T47D (cell line): ENCODE measurements at places on chromosomes 7 and 10.

GRCh38 chr7:135001390-135002165 is 15.3 kb downstream of the AGBL3 start:
- DNase-seq: no peak

DNA sequence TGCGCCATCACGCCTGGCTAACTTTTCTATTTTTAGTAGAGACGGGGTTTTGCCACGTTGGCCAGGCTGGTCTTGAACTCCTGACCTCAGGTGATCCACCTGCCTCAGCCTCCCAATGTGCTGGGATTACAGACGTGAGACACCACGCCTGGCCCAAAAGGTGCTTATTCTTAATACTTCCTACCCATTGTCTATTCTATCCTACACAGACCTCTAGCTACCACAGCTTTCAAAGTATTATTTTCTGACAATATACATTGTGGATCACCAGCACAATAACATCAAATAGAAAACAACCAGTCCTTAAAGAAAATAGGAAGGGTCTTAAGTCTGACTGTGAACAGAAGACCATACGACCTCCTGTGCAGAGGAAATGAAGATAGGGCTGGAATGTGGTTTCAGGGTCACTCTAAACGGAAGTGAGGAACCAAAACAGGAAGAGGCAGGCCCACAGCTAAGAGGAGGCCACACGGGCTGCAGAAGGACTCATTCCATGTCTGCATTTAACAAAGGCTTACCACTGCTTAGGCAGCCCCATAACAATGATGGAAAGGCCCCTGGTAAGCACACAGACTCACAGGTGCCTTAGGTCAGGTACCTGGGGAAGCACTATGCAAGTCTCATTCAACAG is 115.2 kb downstream of the ZFAND4 start:
- no peak for DNase-seq

GRCh38 chr7:131363719-131364118 is 36.0 kb downstream of the MKLN1 start:
- no peak for DNase-seq

DNA sequence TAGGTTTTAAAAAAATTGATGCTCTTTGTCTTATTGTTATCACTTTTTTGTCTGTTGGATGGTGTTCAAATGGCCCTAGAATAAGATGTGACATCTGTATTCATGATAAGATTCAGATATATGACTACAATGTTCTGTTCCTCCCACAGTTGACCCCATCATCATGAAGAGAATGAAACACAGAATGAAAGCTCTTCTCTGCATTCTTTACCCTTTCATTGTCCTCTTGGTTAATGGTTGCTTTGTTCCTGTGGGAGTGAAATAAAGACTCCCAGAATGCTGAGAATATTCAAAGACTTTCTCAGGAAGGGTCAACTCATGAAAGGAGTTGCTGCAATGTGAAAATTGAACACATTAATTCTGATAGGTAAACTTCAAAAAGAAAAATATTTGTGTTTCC is 1015.8 kb downstream of the SORCS3 start:
- no peak for DNase-seq

GRCh38 chr10:63123727-63124362 is 9.3 kb upstream of the NRBF2 start:
- no peak for DNase-seq

GRCh38 chr10:88521791-88522190 is 61.3 kb downstream of the RNLS start:
- DNase-seq: no peak

DNA sequence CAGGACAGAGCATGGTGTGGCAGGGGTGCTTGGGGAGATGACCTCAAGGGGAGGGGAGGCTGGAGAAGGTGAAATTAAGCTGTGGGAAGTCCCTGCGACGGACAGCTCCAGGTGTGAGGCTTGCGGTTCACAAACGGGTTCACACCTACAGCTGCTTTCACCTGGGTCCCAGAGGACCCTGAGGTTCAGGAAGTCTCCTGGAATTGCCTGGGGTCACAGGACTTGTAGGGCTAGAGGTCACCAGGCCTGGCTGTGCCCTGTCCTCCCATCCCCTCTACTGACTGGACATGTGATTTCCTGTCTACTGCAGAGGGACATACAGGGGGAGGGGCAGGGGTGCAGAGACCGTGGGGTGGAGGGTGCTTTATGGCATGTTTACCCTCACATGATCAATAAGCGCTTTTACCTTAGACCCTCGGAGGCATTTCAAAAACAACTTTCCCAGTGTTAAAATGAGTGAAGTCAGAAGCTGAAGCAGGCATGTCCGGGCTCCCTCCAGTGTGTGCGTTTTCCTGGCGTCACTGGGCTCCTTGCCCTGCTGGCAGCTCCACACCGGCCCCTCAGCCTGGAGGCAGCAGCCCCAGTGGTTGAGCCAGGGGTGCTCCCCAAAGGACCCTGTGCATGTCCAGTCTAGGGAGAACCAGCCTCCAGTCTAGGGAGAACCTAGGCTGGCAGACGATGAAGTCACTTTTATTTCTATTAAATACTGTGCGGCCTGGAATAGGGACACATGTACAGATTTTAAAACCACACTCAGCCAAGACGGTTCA is 66.6 kb upstream of the IGFBP3 start:
- DNase-seq: no peak

- DNase-seq: no peak
These were observed 8.6 kb upstream of the UPF2 start for GRCh38 chr10:12051241-12051640.

- no peak for DNase-seq
These were observed 124.8 kb downstream of the KIAA1217 start for GRCh38 chr10:24333736-24334135.

DNA sequence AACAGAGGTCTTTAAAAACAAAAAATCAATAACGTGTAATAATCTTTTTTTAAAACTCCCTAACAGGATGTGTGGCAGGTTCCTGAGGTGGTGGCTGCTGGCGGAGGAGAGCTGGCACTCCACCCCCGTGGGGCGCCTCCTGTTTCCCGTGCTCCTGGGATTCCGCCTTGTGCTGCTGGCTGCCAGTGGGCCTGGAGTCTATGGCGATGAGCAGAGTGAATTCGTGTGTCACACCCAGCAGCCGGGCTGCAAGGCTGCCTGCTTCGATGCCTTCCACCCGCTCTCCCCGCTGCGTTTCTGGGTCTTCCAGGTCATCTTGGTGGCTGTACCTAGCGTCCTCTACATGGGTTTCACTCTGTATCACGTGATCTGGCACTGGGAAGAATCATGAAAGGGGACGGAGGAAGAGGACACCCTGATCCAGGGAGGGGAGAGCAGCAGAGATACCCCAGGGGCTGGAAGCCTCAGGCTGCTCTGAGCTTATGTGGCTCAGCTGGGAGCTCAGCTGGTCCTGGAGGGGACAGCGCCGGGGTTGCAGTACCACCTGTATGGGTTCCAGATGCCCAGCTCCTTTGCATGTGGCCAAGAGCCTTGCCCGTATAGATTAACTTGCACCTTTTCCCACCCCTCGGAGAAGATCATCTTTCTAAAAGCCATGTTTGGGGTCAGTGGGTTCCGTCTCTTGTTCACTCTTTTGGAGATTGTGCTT is 16.7 kb upstream of the AZGP1 start:
- DNase-seq: no peak

GRCh38 chr7:4774658-4775249 is 669 bp upstream of the AP5Z1 start:
- peak; percentile 81 for DNase-seq

- no peak for DNase-seq
These were observed 994.9 kb downstream of the REEP3 start for GRCh38 chr10:64515970-64516699.

- no peak for DNase-seq
These were observed 554.2 kb downstream of the TCERG1L start for GRCh38 chr10:130757271-130757670.
